Inflammatory macrophage treated with lipopolysaccharide for 4 hours (primary cell): ENCODE measurements at places on chromosomes 16 and 17.

DNA sequence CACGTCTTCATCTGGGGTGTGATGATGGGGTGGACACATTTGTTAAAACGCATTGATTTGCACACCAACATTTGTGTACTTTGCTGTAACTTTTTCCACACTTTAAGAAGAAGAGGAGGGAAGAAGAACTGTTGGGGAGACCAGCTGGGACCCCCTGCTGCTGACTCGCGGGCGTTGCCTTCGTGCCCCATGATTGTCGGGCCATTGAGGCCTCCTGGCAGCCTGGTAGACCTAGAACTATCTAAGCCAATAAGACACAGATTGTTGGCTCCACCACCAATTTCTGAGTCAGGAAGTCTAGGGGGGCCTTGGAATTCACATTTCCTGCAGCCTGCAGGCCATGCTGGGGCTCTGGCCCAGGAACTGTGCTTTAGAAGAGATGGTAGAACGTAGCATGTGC lies 105.5 kb downstream of the TNFRSF13B start:
- no peak for DNase-seq

GRCh38 chr17:38898812-38899348 lies 26.5 kb upstream of the LASP1NB start:
- DNase-seq = peak; percentile 67

DNA sequence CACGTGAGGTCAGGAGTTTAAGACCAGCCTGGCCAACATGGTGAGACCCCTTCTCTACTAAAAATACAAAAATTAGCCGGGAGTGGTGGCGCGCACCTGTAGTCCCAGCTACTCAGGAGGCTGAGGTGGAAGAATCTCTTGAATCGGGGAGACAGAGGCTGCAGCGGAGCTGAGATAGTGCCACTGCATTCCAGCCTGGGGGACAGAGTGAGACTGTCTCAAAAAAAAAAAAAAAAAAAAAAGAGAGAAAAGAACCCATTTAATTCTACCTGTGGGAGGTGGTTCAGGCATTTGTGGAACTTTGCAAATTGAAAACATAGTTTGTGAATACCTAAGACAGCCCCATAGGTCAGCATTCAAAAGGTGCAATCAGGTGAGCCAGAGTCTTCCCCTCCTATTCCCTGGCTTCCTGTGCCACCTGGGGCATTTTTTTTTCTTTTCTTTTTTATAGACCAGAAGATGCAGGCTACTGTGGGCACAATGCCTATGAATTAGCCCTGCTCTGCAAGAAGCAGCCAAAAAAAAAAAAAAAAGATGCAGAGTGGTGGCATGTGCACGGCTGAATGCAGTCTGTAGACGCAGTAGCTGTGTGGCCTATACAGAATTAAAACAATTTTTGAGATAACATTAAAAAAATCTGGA lies 9.1 kb upstream of the SOCS3 start:
- DNase-seq = no peak

DNA sequence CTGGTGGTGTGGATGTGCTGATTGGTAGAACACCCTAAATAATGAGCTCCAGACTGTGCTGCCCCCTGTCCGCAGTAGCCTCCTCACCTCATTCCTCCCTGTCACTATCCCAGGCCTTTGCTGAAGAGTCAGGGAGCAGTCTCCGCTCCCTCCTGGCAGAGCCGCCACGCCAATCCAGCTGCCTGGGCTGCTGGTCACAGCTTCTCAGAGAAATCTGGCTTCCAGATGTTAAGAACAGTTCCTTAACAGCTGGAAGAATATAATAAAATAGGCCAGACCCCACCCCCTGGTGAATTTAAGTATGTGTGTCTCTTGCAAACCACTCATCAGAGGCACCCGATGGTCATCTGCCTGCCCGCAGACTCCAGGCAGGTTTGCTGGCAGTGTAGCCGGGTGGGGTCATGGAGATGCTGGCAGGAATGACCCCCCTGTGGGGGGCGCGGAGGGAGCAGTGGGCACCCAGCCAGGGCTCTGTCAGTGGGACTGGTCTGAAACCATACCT lies 161.0 kb downstream of the CCDC182 start:
- no peak for DNase-seq

DNA sequence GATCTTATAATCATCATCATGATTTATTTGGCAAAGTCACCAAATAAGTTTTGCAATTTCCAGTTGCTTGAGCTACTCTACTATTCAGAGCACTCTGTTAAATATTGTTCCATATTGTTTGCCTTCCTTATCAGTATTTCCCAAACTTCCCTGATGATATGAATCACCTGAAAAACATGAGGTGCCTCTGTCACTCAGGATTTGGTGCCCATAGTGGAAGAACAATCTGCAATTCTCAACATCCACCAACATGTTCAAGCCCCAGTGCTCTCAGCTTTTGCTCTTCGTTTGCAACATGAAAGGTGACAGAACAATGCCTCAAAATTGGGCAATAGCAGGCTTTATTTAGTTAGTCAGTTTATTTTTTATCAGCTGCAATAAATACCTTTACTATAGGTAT lies 28.6 kb upstream of the WSB1 start:
- DNase-seq = peak; percentile 6

DNA sequence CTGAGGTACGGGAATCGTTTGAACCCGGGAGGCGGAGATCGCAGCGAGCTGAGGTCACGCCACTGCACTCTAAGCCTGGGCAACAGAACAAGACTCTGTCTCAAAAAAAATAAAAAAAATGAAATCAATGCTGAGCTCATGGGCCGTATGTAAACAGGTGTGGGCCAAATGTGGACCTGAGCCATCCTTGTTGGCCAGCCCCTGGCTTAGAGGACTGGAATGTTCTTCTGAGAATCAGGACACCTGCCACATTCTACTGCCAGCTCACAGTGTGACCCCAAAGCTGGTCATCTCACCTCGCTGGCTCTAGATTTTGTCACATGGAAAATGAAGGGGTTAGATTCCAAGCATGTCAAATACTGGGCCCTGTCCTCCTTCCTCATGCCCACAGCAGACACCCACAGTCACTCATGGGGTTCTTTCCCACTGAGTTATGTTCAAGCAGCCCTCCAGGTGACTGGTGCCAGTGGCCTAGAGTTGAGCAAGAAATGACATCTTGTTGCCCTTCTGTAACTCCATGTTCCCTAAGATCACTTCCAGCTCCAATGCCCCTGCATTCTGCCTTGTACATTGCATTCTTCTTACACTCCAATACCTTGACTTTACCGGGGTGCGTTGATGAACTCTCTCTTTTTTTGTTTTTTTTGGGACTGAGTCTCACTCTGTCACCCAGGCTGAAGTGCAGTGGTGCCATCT lies 110.6 kb downstream of the ABCC1 start:
- DNase-seq = no peak

GRCh38 chr16:84847564-84848355 lies 28.0 kb downstream of the CRISPLD2 start:
- DNase-seq = no peak

DNA sequence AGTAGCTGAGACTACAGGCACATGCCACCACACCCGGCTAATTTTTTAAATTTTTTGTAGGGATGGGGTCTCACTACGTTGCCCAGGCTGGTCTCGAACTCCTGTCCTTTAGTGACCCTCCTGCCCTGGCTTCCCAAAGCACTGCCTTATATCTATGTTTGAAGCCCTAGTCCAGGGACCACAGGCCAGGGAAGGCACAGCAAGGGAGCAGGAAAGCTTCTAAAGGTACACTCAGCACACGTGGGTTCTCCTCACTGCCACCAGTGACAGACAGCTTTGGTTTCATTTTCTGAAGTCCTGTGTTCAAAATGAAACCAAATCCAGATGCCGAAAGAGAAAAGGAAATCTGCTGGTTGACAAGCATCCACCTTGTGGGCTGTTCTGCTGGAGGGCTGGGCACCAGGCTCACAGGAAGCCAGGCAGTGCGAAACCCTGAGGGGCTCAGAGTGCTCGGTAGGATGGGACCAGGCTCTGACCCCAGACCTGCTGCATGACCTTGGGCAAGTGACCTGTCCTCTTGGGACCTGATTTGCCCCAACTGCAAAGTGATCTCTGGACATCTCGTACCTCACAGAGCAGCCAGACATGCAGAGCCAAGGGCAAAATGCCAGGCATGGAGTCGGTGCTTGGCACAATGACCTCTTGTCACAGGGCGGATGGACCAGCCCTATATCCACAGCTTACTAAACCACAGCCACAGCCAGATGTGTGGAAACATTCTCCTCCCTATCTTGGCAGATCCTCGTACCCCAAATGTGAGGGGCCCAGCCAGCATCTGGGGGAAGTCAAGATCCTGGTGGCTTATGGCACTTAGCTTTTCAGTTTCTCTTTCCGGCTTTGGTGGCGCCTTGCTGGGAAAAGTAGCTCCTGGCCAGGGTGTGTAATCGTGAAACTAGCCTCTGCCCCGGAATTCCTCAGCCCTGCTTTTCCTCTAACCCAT lies 2.8 kb upstream of the SOCS1 start:
- peak; percentile 90 for DNase-seq

DNA sequence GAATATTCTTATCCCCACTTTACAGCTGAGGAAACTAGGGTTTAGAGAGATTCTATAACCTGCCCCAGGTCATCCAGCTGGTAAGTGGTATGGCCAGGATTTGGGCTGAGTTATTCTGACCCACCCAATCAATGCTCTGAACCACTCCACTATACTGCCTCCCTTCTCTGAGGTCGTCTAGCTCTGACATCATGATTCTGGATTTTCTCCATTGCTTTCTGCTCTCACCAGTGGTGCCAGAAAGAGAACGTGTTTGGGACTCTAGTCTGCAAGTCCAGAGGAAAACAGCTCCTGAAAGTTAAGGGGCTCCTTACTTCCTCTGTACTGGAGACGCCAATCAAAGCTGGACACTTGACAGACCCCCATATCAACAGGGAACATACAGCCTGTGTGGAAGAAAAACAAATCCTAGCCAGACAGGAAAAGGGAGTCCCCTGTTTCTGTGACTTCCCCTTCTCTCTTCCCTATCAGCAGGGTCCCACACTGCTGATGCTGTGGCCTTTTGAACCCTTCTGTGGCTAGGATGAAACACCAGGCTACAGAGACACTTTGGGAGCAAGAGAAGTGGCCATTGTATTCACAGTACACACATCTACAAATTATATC lies 6.0 kb upstream of the EZH1 start:
- DNase-seq = peak; percentile 48

- DNase-seq = no peak
Measured at GRCh38 chr17:40174514-40174913, 2.8 kb upstream of the RAPGEFL1 start.

- no peak for DNase-seq
Measured at GRCh38 chr17:38611070-38611786, 5.5 kb upstream of the SRCIN1 start.

- peak; percentile 52 for DNase-seq
Measured at GRCh38 chr17:78305801-78306200, 54.1 kb downstream of the SOCS3 start.

DNA sequence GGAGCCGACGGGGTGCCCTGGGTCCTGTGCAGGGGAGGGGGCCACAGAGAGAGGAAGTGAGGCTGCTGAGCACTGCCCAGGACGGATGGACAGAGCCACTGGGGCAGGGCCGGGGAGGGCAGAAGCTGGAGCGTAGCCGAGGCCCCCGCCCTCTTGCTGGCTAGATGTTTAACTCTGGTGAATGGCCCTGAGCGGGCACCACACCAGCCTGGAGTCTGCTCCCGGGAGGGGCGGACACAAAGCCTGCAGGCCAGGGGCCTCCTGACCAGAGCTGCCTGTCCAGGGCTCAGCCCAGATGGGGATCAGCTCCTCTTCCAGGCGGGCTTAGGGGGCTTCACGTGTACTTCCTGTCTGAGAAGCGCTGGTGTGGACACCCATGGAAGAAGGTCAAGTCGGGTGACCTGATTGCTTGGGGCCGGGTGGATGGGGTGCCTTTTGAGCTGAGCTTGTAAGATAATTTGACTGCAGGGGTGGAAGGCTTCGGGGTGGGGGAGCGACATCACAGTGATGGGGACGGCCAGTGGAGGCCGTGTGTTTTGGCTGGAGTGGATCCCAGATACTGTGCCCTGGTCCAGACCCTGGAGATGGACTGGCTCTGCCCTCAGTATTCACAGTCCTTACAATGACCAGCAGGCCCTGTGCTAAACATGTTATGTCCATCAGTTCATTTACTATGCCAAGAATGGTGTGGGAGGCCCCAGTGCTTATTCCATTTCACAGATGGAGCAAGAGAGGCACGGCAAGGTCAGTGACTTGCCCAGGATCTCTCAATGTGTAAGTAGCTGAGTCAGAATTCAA lies 33.7 kb upstream of the CIBAR2 start:
- DNase-seq = no peak

DNA sequence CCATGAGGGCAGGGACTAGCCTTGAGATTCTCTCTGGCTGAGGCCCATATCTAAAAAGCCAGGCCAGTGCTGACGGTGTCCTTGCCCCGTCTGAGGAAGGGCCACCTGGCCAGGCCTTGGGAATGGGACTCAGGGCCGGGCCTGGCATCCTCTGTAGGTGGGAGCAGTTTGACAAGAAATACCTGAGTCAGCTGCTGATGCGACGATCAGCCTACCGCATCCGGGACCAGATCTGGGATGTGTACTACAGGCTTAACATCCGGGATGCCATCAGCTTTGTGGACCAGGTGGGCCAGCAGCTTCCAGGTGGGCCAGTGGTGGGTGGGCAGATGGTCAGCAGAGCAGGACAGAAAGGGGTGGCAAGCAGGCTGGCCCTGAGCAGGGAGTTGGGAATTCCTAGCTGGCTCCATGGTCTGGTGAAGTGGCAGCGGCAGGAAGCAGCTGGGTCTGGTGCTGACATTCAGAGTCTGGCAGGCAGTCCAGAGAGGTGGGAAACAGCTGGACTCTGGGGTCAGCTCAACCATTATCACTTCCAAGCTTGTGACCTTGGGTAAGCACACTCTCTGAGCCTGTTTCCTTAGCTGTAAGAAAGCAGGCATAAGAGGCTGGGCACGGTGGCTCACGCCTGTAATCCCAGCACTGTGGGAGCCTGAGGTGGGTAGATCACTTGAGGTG lies 9.5 kb downstream of the SLC9A5 start:
- DNase-seq = no peak

DNA sequence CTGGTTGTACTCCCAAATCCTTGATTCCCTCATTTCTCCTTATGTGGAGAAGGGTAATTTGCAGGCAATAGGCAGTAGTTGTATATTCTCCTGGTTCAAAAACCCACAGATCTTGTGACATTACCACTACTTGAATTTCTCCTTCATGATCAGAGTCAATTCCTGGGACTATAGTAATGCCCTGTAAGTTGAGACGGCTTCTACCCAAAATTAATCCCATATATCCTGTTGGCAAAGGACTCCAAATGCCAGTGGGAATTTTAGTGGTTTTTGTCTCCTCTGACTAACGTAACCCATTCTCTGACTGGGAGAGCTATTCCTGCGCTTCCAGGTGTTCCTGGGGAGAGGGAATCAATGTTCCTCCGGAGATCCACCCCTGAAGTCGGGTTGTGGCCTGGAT lies 11.6 kb upstream of the ZNF689 start:
- no peak for DNase-seq

GRCh38 chr16:84182680-84183571 lies 3.9 kb downstream of the TAF1C start:
- no peak for DNase-seq

GRCh38 chr17:60311936-60312335 lies 80.0 kb downstream of the USP32 start:
- no peak for DNase-seq

GRCh38 chr16:31083081-31083480 lies 5.7 kb downstream of the PRSS53 start:
- no peak for DNase-seq

GRCh38 chr16:3745751-3746355 lies 28.5 kb upstream of the TRAP1 start:
- DNase-seq = no peak
